ENCODE measurements at places on chromosomes 6 and 20.

DNA sequence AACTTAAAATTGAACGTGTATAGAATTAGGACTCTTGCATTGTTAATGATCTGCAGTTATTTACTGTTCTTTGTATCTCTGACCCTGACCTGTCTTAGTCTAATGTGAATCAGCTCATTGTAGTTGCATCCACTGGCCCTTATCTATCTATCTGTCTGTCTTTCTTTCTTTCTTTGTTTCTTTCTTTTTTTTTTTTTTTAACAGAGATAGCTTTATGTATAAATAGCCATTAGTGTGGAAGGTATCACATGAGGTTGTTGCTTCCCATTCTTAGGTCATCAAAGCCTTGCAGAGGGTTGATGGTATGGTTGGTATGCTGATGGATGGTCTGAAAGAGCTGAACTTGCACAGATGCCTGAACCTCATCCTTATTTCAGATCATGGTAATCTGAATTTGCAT lies 59.9 kb downstream of the ENPP1 start:
- DNase-seq: no peak

GRCh38 chr6:43222418-43223059 lies 6.7 kb downstream of the DNPH1 start:
- DNase-seq: no peak

DNA sequence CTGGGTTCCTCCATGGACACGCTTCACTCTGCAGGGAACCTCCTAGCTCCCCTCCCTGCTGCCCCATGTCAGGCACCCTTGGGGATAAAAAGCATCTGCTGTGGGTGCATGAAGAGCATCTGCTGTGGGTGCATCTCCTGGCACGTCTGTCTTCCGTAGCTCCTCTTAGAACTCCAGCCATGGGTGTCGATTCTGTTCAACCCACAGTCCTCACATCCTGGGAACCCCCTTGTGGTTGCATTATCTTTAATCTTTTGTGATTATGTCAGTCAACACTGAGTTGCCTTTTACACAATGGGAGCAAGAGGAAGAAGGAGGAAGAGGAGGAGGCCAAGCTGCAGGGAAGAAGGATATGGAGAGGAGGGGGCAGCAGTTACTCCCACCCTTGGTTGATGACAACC lies 24.1 kb upstream of the CCR6 start:
- DNase-seq: no peak

GRCh38 chr6:157644043-157644810 lies 178.8 kb upstream of the SNX9 start:
- DNase-seq: peak; percentile 34

- DNase-seq: no peak
Measured at GRCh38 chr6:1494671-1495070, 105.3 kb downstream of the FOXF2 start.

Measured in ELR (cell line).